Neural crest cell (in vitro differentiated cells): ENCODE measurements at places on chromosomes 5 and 9.

- no peak for DNase-seq
Observed at GRCh38 chr5:127612441-127613141, 36.3 kb upstream of the CTXN3 start.

DNA sequence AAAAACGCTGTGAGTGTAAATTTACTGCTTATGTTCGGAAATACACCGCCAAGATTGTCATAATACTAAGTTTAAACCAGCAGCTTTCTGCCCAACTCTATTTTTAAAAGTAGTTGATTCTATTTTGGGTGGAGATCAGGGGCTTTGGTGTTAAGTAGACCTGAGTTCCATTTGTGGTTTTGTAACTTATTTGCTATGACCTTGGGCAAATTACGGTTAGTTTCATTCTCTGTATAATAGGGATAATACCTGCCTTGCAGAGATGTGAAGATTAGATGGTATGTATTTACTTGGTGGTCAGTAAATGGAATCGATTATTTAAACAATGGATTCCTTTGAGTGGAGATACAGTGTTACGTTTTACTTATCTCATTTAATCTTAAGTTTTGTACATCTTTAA is 1.6 kb downstream of the RAD23B start:
- DNase-seq = no peak

DNA sequence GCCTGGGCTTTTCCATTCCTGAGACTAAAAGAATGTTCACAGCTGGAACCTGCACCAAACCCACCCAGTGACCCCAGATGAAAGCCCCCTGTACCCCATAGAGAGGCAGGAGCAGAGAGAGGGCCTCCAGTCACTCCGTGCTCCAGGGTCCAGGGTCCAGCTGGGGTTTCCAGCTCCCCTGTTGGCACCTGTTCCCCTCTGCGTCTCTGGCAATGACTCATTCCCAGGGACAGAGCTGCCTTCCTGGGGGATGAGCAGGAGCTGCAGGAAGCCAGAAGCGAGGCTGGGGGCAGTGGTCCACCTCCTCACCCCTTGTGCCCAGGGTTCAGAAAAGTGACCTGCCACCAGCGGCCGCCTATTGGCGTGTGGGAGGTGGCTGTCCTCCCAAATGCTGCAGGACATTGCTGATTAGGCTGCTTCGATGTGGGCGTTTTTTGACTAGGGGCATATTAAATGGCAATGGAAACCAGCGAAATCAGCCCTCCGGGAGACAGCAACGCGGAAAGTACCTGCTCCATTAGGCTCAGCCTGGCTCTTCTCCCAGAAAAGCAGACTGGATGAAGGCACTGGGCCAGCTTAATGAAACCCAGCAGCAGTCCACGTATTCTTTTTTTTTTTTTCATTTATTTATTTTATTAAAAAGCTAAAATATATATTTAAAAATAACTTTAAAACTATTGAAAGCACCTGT is 97.4 kb downstream of the DAP start:
- no peak for DNase-seq

GRCh38 chr9:132663851-132664250 is 5.9 kb downstream of the DDX31 start:
- DNase-seq = no peak

GRCh38 chr9:85715587-85715986 is 26.2 kb downstream of the AGTPBP1 start:
- DNase-seq = no peak

GRCh38 chr9:70747261-70747718 is 332.8 kb upstream of the KLF9 start:
- no peak for DNase-seq

GRCh38 chr5:123876276-123876790 is 364.4 kb downstream of the CSNK1G3 start:
- no peak for DNase-seq

DNA sequence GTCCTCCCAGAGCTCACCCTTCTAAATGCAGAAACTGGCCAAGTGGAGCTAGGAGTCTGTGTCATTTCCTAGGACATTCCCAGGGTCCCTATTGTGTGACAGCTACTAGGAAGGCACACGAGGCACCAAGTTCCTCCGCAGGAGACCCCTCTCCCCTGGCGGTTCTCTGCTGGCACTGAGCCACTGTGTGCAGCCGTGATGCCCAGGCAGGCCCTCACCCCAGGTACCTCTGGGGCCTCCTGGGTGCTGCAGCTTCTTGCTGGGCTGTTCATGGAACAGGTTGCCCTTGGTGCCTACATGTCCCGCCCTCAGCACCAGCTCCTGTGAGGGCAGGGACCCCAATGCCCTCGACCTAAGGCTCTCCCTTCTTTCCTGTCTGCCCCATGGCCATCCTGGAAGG is 23.1 kb downstream of the MED10 start:
- no peak for DNase-seq

GRCh38 chr9:136192289-136193126 is 12.4 kb downstream of the LHX3 start:
- no peak for DNase-seq

GRCh38 chr5:56710826-56711590 is 104.3 kb upstream of the MAP3K1 start:
- DNase-seq = no peak

- no peak for DNase-seq
Observed at GRCh38 chr9:76962732-76963131, 56.7 kb upstream of the FOXB2 start.

DNA sequence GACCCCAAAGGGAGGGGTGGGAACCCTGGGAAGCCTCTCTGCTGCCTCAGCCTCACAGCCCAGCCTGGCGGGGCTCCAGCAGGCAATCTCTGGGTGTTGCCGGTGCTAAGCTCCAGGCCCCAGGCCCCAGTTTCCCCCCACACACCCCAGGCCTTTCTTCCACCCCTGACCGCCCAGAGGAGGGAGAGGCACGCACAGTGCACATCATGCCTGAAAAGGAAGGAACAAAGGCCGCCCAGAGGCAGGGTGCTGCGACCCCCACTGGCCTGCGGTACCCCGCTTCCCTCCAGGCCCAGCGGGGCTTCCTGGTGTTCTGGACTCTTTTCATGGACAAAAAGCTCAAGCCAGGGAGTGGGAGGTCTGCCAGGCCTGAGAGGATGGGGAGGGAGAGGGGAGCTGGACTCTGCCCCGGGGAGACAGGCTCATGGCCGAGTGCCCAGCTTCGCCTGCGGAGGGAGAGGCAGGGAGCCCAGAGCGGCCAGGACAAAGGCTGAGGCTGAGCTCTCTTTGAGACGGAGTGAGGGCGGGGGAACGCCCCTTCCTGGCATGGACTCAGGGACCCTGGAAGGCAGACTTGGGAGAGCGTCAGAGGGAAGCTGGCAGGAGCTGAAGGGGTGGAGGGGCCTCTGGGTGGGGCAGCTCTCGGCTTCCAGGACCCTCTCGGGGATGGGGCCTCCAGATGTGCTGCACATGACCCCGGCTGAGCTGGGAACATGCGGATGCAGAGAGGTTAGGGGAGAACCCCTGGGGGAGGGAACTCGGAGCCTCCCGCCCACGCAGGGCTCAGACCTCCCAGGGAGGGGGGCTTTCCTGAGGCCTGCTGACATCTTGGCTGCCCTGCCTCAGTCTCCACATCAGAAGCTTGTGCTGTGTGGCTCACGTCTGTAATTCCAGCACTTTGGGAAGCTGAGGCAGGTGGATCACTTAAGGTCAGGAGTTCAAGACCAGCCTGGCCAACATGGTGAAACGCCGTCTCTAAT is 1.8 kb upstream of the ENTPD2 start:
- no peak for DNase-seq

GRCh38 chr5:35213608-35214007 is 16.7 kb downstream of the PRLR start:
- no peak for DNase-seq

GRCh38 chr9:106860721-106861639 is 2.0 kb upstream of the ZNF462 start:
- DNase-seq = peak; percentile 27

- no peak for DNase-seq
Observed at GRCh38 chr5:61641748-61642565, 309.9 kb downstream of the ZSWIM6 start.

DNA sequence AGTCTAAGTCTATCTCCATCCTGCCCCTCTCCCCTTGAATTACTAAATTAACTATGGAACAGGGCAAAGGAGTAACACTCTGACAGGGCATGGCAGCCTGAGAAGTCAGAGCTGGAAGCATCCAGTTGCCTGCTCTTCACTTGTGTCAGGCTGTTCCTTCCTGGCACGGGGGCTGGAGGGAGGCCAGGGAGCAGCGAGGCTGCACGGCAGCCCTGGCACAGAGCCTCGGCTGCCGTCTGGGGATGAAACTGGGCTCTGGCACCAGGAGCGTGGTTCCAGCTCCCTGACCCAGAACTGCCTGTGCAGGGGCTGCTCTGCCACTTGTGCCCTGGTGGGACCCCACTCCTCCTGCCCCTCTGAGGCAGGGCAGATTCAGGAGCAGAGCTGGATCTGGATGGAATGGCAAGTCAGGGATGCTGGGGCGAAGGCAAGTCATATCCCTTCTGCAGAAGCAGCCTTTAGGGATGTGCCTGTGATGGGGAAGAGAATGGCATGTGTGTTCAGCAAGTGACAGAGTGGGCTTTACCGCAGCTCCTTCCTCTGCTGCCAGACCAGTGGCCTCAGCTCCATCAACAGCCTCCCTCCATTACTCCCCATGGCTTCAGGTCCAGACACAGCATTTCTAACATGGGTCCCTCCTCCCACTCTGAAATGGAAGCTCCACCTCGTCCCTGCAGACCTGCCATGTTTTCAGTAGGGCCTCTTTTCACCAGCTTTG is 42.2 kb upstream of the PDE8B start:
- no peak for DNase-seq

DNA sequence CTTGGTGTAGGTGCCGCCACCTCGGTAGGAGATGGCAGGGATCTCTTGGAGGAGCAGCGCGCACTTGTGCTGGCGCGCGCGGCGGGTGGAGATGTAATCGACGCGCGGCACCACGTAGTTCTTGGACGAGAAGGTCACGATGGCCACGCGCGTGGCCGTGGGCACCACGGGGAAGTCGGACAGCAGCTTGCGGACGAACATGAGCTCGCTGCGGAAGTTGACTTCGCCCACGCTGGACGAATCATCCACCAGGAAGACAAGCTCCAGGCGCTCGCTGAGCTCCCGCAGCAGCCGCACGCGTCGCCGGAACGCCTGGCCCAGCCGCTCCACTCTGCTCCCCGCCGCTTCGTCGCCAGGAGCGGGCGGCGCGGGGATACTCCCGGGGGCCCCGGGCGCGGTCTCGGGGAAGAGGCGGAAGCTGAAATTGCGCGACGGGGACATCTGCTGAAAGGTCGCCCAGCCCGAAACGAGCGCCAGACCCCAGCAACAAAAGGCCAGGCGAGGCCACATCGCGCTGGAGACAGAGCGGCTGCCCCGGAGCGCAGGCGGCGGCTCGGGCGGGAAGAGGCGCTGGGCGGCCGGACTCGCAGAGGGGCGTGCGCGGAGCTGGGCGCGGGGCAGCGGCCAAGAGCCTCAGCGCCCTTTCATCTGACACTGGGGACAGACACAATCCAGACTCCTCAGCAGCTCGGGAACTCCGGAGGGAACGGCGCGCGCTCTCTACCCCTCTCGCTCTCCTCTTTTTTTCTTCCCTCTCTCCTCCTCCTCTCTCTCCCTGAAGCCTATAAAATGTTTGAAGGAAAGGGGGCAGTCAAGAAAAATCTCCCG is at the start of gene SVEP1:
SVEP1 (minus strand) TSS at position 708 of the 828 bp plus-strand sequence; CDS start at position 510, 198 bp downstream.
- DNase-seq = peak; percentile 40

DNA sequence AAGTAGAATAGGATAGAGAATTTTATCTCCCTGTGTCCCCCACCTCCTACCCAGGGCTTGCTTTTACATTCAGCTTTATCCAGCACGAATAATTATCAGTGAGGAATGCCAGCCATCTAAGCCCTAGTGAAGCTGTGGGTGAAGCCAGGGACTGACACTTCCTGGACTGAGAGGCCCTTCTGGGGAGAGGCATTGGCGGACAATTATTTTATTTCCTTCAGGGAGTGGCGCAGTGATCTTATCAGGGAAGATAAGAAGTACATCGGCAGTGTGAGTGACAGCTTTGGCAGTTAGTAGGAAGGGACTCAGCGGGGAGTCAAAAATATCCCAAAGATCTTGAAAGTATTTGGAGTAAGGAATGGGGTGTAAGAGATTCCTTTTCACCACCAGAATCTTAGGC is 34.9 kb upstream of the RPS23 start:
- DNase-seq = no peak

GRCh38 chr9:14405176-14405706 is 91.3 kb upstream of the NFIB start:
- DNase-seq = no peak

GRCh38 chr9:118215549-118215948 is 511.3 kb downstream of the TLR4 start:
- no peak for DNase-seq

DNA sequence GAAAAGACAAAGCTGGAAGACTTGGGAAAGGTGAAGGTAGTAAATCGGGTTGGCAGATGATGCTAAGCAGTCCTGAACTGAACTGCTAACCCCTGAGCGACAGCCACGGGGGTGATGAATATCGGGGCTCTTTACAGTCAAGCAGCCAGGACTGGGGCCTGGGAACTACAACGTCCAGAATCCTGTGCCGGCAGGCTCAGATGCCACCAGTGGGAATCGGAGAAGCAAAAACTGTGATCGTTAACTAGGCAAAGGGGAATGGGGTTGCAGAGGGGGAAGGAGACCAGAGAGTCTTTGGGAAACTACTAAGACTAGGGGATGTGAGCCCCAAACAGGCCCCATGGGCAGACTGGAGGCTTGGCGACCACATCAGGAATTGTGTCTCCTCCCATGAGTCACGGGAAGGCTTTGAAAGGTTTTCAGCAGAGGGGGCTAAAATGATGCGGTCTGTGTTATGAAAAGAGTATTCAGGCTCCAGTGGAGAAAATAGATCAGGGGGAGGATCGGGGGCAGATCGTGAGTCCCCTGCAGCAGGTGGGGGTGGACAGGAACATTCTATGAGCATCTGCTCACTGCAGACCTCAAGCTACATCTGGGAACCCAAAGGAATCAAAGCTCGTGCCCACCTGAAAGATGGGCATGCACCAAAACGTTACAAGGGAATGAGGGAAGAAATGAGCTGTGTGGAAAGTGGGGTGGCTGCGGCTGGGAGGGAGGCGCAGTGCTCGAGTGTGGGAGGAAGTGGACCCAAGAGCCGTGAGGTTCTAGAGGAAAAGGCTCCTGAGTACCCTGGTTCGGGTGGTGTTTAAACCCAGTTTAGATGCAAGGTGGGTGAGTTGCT is 53.8 kb downstream of the HRH2 start:
- no peak for DNase-seq

- no peak for DNase-seq
Observed at GRCh38 chr9:68476847-68477246, 63.8 kb downstream of the TMEM252 start.

DNA sequence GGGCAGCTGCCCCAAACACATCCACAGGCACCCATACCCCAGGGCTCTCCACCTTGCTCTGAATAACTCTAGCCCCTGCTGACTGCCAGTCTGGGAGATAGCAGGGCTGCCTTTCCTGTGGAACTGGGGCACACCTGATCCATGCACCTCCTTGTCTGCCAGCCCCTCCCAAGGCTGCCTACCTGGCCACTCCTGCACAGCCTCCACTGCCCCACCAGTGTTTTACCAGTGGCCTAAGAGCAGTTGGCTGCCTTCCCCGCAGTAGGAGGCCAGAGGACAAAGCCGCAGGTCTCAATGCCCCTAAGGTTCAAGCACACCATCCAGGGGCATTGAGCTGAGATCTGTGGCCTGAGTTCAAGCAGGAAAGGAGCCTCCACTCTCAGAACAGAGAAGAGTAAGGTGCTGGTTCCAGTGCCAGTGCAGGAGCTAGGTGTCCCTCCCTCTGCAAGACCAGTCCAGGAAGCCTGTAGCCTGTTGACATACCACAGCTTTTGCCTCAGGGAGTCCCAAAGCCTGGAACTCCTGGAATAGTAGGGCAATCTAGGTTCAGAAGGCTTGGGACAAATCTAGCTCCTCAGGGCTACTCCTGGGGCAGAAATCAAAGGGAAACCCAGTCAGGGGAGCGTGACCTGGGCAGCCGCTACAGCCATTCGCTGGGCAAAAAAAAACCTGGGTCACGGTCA is 514.5 kb upstream of the PTGER4 start:
- DNase-seq = no peak

GRCh38 chr9:4508246-4508906 is 18.1 kb downstream of the SLC1A1 start:
- no peak for DNase-seq
